Smooth muscle cell of the pulmonary artery (primary cell): ENCODE measurements at places on chromosomes 13 and 19. TPM values are rescaled to one million over a fixed set of nuclear protein-coding genes. Genes with fewer than 3 reads are reported as not detected.

Gene CGB5
- total RNA-seq: not detected in 2 replicates

Gene EPS8L1
- total RNA-seq: 0.07 and 0.96 TPM in 2 replicates

Gene CGB8
- not detected in 2 replicates for total RNA-seq

Gene ITGBL1
- 255 and 305 TPM in 2 replicates for total RNA-seq

Gene CNN1
- total RNA-seq: 25.2 and 31.1 TPM in 2 replicates

Gene AMH
- 0.52 and 1.3 TPM in 2 replicates for total RNA-seq

Gene CYP2F1
- not detected in 2 replicates for total RNA-seq

Gene LILRA1
- total RNA-seq: not detected in 2 replicates

Gene SIGLEC11
- total RNA-seq: not detected in 2 replicates

Gene LRRC8E
- 3.1 and 3.8 TPM in 2 replicates for total RNA-seq

Gene FCGBP
- 4.0 and 4.8 TPM in 2 replicates for total RNA-seq

Gene GSK3A
- total RNA-seq: 31.7 and 33.3 TPM in 2 replicates

Gene SLITRK5
- under 0.01 TPM in 2 replicates for total RNA-seq
